ENCODE measurements at places on chromosomes 16 and 17.

- DNase-seq: no peak
Measured at GRCh38 chr17:61159221-61159814, 240.3 kb upstream of the TBX2 start.

- DNase-seq: no peak
Measured at GRCh38 chr17:10149573-10150399, 48.6 kb downstream of the GAS7 start.

- no peak for DNase-seq
Measured at GRCh38 chr17:16052486-16052885, 52.9 kb downstream of the TTC19 start.

GRCh38 chr16:64853551-64853950, 268.3 kb downstream of the CDH11 start:
- DNase-seq: no peak

DNA sequence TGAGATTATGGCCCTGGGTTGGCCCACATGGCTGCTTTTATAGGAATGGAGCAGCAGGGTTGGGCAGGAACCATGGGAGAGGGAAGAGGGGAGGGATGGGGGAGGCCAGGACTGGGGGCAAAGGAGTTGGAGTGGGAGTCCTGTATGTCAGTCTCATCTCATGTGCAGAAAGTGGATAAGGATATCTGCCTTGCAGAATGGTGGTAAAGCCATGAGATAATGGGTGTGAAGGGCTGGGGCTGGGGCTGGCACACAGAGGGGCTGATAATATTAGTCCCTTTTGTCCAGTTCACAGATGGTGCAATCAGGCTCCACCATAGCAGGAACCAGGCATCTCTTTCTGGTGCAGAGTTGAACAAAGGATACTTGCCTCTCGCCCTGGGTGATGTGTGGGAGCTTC, 101.3 kb downstream of the MRM1 start:
- no peak for DNase-seq

- peak; percentile 58 for DNase-seq
Measured at GRCh38 chr16:66483689-66484452, 56.8 kb downstream of the BEAN1 start.

GRCh38 chr16:86322806-86323205, 187.5 kb upstream of the FOXF1 start:
- DNase-seq: no peak

GRCh38 chr16:35141303-35141702, 1681.9 kb downstream of the TP53TG3F start:
- DNase-seq: no peak

GRCh38 chr16:50467943-50468748, 80.0 kb upstream of the NKD1 start:
- DNase-seq: no peak

DNA sequence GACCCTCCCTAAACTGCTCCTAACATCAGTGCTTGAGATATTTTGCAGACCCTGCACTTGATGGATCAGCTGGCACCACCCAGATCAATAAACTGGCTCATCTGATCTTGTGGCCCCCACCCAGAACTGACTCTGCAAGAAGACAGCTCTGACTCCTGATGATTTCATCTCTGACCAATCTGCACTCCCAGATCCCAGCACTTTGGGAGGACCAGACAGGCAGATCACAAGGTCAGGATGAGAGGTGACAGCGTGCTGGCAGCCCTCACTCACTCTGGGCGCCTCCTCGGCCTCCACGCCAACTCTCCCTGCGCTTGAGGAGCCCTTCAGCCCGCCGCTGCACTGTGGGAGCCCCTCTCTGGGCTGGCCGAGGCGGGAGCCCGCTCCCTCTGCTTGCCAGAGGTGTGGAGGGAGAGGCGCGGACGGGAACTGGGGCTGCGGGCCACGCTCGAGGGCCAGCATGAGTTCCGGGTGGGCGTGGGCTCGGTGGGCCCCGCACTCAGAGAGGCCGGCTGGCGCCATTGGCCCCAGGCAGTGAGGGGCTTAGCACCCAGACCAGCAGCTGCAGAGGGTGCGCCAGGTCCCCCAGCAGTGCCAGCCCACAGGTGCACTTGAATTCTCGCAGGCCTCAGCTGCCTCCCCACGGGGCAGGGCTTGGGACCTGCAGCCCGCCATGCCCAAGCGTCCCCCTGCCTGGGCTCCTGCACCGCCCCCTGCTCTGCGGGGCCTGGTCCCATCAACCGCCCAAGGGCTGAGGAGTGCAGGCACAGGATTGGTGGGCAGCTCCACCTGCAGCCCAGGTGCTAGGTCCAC, 2.4 kb upstream of the C16orf54 start:
- DNase-seq: no peak

DNA sequence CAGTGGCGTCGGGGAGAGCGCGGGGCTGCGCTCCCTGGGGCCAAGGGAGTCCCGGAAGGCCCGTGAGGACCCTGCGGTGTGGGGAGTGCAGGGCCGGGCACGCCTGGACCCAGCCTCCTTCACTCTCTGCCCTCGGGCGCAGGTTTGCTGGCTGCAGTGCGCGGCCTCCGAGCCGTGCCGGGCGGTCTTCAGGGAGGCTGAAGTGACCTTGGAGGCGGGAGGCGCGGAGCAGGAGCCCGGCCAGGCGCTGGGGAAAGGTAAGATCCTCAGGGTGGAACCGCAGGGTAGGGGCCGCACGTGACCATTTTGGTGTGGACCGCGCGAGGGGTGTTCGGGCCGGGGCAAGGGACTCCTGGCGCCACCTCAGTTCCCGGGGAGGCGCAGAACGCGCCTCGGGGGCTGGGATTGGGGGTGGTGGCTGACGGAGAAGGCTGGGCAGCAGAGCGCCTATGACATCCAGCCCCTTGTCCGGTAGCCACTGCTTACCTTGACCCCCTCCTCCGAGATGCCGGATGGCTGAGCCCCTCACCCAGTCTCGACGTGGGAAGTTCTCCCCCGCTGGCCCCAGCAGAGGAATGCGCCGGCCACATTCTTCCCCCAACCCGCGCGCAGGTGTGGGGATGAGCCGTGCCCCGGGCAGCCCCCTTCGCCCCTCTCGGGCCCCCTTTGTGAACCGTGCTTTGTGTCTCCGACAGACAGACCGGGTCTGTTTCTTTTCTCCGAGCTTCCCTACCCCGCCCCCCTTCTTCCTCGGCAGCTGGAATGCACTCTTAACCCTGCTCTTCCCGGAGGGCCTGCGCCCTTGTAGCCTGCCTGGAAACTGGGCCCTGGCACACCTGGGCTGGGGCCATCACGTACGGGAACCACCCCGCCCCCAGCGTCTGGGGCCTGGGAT, 631 bp downstream of the CDH3 start:
- no peak for DNase-seq

- DNase-seq: no peak
Measured at GRCh38 chr16:19254611-19255010, 30.9 kb upstream of the CLEC19A start.

DNA sequence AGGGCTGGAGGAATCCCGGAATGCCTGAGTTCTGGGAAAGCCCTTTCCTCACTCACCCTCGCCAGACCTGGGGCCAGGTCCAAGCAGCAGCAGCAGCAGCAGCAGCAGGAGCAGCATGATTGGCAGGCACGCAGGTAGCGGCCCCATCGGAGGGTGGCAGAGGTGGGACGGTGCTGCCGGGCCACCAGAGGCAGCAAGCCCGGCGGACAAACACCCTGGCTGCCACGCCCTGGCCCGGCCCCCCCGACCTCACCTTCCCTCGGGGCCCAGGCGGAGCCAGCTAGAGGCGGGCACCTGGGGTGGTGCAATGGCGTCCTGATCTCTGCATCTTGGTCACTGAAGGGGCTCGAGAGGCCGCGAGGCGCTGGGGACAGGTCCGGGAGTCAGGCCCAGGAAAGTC, 122.4 kb downstream of the LAT start:
- no peak for DNase-seq

DNA sequence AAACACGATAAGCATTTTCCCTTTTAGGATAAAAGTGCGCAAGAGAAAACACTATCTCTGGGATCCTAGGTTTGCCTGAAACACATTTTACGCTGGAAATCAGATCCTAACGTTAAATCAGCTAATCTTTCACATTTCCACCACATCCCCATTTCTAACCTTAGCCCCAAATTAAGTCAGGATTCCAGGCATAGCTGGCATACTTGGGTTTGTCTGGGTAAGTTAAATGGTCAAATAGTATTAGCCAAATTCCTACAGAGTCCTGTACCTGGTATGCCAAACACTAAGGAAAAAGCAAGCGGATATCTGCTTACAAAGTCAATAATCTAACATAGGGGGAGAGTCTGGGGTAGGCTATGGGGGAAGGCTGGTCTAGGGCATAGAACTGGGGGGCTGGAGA, 557.4 kb upstream of the ZFHX3 start:
- DNase-seq: no peak

DNA sequence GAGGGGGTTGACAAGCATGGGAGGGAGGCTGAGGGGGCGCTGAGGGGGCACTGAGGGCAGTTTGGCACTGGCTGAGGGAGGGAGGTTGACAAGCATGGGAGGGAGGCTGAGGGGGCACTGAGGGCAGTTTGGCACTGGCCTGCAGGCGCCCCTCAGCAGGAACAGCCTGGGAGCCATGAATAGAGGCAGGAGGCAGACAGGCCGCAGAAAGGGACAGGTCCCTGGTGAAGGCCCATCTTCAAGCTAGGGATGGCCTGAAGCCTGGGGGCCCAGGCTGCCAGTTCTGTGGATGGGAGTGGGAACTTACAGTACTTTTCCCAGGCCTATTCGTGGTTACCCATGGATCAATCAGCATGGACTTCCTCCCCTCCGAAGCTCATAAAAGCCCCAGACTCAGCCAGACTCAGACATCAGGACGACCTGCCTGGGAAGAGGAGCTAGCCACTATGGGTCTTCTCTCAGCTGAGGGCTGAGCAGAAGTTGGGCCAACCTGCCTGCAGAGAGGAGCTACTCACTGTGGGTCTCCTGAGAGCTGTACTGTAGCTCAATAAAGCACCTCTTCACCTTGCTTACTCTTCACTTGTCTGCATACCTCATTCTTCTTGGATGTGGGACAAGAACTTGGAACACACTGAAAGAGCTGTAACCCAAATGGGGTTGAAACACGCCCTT, 72.8 kb upstream of the BRD7 start:
- no peak for DNase-seq

DNA sequence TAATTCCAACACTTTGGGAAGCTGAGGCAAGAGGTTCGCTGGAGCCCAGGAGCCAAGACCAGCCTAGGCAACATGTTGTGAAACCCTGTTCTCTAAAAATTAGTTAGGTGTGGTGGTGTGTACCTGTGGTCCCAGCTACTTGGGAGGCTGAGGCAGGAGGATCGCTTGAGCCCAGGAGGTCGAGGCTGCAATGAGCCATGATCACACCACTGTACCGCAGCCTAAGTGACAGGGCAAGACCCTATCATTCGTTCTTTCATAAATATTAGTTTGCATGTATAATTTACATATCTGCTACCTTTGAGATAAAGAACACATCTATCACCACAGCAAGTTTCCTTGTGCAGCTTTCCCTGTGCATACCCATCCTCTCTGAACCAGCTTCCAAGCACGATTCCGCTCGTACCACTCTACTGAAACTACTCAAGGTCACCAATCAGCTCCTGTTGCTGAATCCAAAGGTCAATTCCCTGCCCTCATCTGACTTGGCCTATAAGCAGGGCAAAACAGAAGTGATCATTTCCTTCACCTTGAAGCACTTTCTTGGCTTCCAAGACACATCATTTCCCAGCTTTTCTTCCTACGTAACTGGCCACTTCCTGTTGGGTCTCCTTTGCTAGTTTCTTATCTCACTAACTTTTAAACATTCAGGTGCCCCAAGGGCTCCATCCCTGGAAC, 49.1 kb downstream of the GRB2 start:
- DNase-seq: no peak

DNA sequence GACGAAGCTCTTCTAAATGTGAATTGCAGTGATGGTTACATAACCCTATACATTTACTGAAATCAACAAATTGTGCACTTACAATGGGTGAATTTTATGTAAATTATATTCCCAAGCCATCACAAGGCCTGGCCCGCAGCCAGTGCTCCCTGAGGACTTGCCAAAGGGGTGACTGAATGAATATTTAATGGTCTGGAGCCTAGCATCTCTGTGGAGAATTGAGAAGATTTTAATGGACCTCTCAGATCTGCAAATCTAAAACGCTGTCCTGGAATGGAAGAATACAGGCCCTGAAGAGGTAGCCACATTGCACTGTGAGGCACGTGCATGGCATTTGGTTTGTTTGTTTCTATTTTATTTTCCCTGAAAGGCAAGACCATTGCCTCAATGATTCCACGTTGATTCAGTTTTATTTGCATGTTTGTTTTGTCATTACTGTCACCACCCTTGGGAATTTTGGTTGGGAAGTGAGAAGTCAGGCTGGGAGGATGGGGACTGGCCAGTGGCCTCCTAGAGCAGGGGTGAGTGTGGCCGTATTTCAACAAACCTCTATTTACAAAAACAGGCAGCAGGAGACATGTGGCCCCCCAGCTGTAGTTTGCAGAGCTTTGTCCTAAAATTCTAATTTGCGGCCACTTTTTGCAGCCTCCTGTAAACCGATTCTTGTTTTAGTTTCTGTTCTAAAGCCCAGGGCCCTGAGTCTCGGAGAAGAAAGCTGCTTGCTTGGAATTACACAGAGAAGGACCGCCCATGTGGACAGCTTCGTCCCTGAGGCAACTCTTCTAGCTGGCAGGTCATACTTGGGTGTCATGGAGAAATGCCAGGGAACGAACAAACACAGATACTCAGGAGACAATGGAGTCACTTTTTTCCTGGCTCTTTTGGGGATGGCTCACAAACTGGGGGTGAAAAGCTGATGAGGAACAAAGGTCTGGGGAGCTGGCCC, 40.5 kb upstream of the GCSH start:
- no peak for DNase-seq

DNA sequence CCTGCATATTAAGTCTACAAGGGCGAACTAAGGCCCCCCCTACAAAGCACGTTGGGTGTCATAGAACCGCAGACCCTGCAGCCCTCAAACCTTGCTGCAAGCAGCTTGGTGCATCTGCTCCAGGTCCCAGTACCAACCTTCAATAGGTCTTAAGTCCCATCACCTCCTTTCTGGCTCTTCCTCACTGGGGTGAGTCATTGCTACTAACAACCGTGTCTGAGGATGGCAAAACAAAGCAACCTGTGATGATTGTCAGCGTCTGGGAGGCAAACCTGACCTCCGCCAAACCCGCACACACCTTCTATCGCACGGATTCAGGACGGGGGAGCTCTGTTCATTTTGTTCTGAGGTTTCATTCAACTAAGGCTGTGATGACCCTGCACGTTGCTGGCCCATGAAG, 138.9 kb downstream of the SLC39A11 start:
- DNase-seq: no peak

DNA sequence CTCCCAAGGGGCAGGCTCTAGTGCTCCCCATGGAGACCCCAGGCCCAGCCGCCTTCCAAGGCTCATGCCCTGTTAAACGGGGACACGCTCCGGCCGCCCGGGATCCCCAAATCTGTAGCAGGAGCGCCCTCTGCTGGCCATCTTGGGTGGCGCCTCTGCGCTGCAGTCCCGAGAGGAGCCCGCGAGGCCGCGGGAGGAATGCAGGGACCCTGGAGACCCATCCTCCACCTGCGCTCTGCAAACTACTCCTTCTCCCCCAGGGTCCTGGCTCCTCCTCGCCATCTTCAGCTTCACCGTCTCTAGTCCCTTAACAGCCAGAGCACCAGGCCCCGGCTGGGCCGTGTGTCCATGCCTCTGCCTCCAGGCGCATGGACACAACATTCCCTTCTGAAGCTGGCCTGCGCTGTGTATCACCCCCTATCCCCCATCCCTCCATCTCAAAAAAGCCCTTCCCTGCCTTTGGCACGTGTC, 23.6 kb upstream of the KRT17 start:
- DNase-seq: peak; percentile 81

- no peak for DNase-seq
Measured at GRCh38 chr17:28720247-28720996, 637 bp downstream of the RPL23A start.
